ENCODE measurements at places on chromosomes 12 and 14.

DNA sequence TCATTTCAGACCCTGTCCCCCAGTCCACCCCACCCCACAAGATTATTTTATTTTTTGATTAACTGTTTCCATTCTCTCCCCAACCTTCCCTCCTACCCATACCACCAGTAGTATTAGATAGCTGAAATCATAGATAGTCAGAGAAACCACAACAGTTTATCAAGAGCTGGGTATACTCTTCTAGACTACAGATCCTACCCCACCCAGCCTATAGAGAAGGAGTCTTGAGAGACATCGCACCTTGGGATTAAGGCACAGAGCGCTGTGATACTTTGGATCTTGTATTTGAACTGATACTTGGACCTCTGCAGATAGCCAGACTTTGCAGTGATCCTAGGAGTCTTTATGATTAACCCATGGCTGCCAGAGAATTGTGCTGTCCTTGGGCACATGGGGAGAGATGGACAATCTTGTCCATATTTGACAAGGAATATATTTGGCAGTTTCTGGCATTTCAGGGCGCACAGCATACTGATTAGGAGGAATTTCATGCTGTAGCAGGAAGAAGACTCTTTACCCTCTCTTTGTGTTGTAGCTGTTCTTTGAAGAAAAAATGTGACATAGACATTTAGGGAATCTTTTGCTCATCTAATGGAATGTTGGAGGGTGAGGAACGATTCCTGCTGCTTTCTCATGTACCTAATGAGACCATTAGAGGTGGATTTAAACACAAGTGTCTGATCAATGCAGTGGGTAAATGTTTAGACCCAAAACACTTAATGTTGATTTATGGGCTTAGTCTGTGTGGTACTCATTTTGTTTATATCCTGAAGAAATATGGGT is 982 bp downstream of the RBMS2 start:
- no peak for DNase-seq

GRCh38 chr12:93520454-93520853 is 52.0 kb upstream of the SOCS2 start:
- DNase-seq, result no peak

- DNase-seq, result no peak
These were observed 86.0 kb downstream of the SCFD1 start for GRCh38 chr14:30708157-30708556.

- DNase-seq, result peak; percentile 66
These were observed 22.4 kb downstream of the CALM1 start for GRCh38 chr14:90419200-90419599.

- DNase-seq, result no peak
These were observed 48.8 kb upstream of the VRK1 start for GRCh38 chr14:96748362-96748761.

GRCh38 chr14:59454139-59454538 is 11.0 kb downstream of the GPR135 start:
- DNase-seq, result peak; percentile 79

DNA sequence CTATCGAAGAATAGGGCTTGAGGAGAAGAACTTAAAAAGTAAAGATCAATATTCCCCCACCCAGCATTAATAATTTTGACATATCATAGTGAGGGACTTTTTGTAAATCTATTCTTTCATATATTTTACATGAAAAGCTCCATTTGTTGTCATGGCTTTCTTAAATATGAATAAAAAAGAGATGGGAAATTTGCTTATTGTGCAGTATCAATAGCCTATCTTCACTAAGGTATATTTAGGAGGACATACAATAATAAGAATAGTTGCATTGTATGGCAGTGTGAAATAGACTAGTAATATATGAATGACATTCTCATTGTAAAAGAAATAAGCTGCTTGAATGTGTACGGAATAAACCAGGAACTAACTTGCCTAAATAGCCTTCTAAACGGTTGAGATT is 5.5 kb upstream of the TCP11L2 start:
- DNase-seq, result no peak

GRCh38 chr14:72880820-72881219 is 13.1 kb downstream of the DPF3 start:
- no peak for DNase-seq

DNA sequence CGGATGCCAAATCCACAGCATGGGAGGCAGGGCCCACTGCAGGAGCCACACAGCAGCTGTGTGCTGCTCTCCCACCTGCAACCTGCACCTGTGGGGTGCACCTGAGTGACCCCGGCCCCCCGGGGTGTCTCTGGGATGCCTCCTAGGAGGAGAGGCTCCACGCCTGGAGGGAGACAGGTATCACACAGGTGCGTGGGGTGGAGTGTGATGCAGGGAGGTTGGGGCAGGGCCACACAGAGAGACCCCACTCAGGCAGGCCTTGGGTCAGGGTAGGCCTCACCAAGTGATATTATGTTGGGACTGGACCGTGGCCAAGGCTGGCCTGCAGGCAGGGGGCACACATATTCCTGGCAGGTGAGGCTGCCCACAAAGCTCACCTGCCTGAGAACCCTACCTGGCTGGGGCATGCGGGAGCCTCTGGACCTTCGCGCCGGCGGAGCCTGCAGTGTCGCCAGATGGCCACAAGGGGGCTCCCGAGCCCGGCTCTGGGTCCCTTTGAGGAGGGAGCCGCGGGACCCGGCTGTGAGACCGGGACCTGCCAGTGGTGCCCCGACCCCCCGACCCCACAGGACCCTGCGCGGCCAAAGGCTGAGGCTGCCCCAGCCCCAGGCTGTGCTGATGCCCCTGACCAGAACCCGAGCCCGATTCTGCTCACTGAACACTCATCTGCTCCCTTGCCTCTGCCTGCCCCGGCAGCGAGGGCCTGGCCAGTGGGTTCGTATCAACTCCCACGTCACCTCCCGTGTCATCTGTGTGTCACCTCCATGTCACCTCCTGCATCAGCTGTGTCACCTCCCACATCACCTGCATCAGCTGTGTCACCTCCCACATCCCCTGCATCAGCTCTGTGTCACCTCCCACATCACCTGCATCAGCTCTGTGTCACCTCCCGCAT is 11.4 kb downstream of the TMEM121 start:
- DNase-seq, result peak; percentile 86

- no peak for DNase-seq
These were observed 184.4 kb downstream of the SYT1 start for GRCh38 chr12:79048962-79049361.

DNA sequence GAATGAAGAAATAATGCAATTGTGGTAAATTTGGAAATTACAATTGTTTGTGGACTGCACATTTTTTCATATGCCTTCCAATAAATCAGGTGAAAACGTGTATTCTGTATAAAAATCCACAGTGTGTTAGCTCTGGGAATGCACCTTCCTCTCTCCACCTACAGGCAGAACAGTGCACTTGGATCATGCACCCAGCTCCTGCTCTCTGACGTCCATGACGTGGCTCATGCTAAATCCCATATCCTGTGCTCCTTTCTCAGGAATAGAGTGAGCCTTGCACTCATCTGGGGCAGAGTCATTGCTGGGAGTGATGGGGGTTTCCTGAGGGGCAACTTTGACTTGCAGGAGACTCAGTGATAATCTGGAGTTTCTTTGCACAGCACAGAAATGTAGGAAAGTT is 1282.1 kb downstream of the TMEM121 start:
- no peak for DNase-seq

DNA sequence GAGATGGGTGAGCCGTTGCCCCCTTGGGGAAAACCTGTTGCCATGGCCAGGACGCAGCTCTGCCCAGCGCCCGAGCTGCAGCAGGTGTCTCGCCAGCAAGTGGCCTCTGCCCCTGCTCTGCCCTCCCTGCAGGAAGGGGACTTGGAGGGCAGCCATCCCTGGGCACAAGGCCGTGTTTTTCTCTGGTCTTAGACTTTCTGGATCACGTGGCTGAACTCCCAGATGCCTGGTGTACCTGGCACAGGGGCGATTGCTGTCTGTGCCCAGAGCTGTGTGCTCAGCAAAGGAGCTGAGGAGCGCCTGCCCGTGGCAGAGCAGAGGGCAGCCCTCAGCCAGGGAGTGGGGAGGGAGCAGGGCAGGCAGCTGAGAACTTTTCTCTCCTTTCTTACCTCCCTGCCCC is 38.0 kb downstream of the TMEM63C start:
- no peak for DNase-seq

DNA sequence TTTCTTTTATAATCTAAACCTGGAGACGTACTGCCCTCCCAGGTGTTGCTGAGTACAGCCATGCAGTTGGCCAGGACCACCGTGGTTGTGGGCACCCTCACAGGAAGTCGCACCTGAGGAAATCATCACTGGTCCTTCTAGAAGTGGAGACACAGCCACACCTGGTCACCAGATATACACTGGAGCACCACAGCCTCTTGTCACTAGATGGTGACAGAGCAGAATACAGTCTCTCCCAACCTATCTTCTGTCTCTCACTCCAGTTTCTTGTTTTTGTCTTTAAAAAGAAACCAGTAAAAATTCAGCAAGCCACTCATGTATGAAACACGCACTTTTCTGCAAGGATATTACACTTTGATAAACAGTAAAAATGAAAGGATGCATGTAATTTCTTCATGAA is 43.1 kb upstream of the GPHB5 start:
- no peak for DNase-seq

DNA sequence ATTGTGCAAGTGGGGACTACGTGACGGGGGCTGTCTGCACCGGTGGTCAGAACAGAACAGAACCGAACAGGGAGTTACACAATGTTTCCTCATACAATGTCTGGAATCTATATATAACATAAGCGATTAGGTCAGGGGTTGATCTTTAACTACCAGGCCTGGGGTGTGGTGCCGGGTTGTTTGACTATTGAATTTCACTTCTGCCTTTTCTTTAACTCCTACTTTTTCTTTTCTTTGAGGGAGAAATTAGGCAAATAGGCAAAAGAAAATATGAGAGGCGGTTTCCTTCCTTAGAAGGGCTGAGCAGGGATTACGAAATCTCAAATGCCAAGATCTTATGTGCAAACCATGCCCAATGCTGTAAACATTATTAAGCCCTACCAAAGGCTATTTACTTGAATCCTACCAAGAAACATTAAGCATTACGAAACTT is 140.3 kb downstream of the SLC38A6 start:
- DNase-seq, result no peak

- DNase-seq, result no peak
These were observed 29.6 kb upstream of the SLC6A13 start for GRCh38 chr12:292186-292585.

GRCh38 chr12:58877243-58877743 is 43.0 kb downstream of the LRIG3 start:
- peak; percentile 54 for DNase-seq

DNA sequence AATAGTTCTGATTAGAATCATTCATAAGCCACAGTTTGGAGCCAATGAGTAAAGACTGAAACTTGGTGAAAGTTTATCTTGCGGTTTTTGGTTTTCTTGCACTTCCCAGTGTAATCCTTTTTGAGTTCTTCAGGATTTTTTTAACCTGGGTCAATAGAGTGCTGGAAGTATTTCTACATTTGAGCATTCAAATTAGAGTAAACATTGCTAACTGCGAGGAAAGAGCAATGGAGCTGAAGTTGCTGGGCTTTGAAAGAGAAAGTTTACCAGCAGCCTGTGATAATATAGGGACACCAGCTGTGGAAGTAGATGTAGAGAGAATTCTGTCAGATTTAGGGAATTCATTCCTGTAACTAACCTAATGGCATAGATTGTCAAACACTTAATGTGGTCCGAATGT is 30.3 kb downstream of the ANO6 start:
- DNase-seq, result no peak

GRCh38 chr12:59459966-59460660 is 135.7 kb upstream of the SLC16A7 start:
- DNase-seq, result peak; percentile 6

GRCh38 chr14:67619446-67620216 is at the start of gene ARG2:
Gene ARG2 (plus strand): TSS chr14:67619920. CDS start chr14:67619978, 58 bp downstream.
- DNase-seq, result peak; percentile 94

DNA sequence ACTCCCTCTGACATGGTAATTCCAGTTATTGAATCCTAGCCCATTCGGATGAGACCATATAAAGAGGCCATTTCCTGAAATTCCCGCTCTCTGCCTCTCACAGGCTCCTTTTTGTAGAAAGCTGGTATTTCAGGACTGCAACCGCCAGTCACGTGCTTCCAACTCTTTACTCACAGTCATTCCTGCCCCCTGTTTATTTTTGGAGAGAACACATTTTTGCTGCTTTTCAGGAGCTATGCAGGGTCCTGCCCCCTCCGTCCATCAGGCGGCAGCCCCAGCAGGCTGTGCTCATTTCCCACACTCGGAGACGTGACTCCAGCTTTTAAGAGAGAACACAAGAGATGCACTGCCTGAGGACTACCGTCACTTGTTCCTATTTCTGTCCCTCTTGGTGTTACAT is 26.8 kb downstream of the IFT43 start:
- peak; percentile 70 for DNase-seq

DNA sequence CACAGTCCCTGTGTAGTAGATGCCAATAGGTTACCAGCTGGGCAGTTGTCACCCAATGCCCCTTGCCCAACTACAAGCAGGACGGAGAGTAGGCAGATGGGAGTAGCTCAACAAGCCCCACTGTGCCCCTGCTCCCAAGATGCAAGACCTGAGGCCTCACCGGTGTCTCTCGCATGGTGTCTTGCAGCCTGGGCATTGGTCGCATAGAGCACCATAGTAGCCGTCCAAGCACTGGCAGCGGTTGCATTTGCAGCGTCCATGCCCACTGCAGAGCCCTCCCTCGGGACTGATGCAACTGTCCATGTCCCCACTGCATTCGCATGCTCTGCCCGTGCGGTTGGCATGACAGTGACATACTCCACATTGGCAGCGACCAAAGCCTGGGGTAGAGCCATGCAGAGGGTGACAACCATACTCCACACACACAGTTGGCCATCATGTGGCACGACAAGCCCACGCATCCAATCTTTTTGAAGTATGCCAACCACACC is 11.9 kb upstream of the CSAD start:
- no peak for DNase-seq

- no peak for DNase-seq
These were observed 30.8 kb downstream of the PLEKHG3 start for GRCh38 chr14:64734990-64735389.

- DNase-seq, result no peak
These were observed 59.0 kb downstream of the PLEKHG3 start for GRCh38 chr14:64763085-64763782.

- DNase-seq, result no peak
These were observed 125.3 kb upstream of the HIF1A start for GRCh38 chr14:61569812-61570548.

DNA sequence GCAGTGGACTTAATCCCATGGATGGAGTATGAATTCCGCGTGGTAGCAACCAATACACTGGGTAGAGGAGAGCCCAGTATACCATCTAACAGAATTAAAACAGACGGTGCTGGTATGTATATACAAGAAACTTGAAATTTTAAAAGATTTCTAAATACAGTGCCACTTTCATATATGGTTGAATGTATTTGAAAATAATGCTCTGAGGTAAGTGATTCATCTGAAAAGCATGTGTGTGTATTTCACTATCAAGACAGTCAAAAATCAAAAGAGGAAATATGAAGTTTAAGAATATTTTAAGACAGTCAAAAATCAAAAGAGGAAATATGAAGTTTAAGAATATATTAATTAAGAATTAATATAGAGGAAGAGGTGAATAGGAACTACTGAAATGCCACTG is 195.0 kb upstream of the PDZRN4 start:
- DNase-seq, result no peak

DNA sequence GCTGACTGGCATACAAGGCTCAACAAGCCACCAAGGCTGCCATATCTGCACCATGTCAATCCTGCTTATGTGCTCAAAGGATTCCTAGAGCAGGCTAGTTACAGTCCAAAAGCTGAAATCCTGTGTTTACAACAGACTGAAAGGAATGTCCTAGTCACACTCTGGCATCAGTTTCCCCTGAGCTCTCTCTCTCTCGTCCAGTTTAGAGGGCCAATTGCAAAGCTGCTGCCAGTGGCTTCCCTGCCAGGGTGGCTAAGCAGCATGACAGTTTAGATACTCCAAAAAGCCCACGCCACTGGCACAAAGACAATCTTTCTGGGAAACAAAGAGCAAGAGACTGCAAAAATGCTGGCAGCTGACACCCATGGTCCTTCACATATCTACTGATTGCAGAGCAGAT is 392.1 kb downstream of the RPS29 start:
- no peak for DNase-seq

All from AG08396 (cell line).